ENCODE measurements at places on chromosomes 5 and 9. TPM values are rescaled to one million over a fixed set of nuclear protein-coding genes. Genes with fewer than 3 reads are reported as not detected.

The FOXI1 gene
- total RNA-seq, result 0.80 TPM

The MYOT gene
- 2.0 TPM for total RNA-seq

- no peak for DNase-seq
Measured at GRCh38 chr5:159067201-159067600, 32.5 kb downstream of the EBF1 start.

DNA sequence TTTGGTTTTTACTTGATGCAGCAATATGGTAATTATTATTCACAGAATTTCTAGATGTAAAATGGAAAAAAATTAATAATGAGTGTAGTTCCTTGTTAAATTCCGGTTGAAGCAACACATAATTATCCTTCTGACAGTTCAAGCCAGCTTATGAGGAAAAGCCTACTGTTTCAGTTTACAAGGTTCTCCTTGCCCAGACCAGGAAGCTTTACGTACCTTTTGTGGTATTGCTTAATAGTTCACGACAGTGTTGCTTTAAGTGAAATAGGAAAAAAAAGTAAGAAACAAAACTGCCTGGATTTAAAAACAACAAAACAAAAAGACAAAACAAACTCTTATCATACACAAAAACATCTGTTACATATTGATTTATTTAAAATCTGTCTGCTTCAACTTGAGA, 547.3 kb upstream of the C9orf72 start:
- DNase-seq, result no peak

DNA sequence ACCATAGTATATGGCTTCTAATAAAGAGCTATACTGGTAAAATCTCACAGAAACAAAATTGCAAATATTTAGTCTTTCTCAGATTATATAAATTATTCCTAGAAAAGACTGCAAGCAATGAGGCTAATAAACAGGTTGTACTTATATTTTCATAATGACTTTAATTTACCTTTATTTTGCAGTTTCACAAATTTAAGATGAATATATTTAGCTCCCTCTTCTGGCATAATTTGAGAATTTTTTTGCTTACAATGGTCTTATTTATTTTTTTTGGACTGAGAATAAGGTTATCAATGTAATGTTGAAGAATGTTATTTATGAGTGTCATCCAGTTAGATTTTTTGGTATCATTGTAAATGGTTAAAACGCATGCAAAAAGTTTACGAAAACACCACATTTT, 56.7 kb downstream of the PIK3R1 start:
- no peak for DNase-seq

The ERMP1 gene
- total RNA-seq, result 34.1 TPM

DNA sequence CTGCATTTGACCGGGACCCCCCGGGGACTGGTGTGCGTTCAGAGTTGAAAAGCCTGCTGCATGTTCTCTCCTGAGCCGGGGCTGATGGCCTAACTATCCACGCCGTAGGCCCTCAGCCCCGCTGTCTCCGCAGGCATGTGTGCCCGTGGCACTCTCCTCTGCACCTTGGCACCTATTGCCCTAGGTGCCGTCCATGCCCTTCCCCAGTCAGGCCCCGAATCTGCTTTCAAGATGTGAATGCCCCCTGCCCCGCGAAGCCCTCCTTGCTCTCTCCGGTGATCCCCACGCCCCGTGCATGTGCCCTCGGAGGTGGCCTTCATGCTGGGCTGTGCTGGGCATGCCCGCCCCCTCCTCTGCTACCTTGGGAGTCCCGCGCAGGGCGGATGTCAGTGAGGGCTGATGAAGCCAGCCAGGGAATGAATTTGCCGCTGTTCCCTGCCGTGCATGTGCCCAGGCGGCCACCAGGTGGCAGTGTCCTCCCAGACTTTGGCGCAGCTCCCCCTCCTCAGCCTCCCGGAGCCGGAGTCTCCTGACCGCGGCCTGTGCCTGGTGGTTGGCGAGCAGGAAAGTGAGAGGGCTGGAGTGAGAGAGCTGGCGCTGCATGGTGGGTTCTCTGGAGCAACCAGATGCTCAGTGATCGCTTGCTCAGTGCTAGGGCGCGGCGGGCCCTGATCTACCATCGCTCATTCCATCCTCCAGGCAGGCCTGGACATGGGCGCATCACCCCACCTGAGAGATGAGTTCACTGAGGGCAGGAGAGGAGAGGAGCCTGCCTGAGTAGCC, 112.9 kb upstream of the LMX1B start:
- peak; percentile 72 for DNase-seq

The SEC16A gene
- total RNA-seq, result 69.3 TPM

GRCh38 chr9:127557466-127557869, 54.6 kb upstream of the STXBP1 start:
- DNase-seq, result no peak
